ENCODE measurements at places on chromosomes 4 and X.

DNA sequence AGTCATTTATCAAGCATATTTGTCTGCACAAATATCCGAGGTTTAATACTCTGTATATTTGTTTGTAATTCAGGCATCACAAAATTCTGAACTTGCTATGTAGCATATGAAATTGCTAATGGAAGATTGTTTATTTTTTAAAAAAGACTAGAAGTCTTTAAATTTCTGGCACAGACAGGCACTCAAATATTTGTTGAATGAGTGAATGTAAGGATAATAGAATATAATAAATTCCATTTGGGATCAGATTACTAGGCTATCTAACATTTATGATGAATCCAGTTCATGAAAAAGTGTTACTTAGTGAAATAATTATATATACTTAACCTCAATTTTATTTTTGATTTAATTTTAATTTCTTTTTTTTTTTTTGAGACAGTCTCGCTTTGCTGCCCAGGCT lies 30.4 kb upstream of the TEC start:
- no peak for DNase-seq

GRCh38 chrX:14351611-14352303 lies 177.6 kb upstream of the GLRA2 start:
- no peak for DNase-seq

GRCh38 chr4:150037251-150037856 lies 40.9 kb upstream of the DCLK2 start:
- DNase-seq = no peak

DNA sequence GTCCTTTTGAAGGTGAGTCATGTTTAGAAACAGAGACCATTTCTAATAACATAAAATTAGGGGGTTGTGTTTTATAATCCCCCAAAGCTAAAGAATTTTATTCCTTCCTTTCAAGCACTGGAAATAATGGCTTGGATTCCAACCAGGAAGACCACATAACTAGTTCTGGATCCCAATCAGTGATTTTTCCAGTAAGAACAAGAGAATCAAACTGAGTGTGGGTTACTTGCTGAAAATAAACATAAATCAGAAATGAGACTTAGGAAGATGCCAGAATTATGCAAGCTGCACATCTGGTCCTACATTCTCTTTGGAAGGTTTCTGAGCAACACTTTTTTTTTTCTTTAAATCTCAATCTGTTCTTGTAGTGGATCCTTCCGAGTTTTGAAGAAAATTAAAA lies 76.3 kb downstream of the SOWAHB start:
- DNase-seq = no peak

DNA sequence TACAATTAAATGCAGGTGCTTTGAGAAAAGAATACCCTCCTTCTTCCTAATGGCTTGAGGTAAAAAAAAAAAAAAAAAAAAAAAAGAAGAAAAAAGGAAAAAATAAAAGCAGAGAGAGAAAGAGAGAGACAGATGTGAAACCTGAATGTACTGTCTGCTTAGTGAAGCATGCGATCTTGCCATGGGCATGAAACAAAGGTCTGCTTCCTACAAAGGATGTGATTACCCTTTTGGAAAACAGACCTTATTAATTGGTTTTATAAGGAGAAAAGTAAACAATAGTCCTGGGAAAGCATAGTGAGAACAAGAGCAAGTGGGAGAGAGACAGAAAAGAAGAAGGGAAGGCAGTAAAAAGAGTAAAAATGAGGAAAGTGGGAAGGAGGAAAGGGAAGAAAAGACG lies 526.1 kb upstream of the PABPC4L start:
- DNase-seq = no peak

DNA sequence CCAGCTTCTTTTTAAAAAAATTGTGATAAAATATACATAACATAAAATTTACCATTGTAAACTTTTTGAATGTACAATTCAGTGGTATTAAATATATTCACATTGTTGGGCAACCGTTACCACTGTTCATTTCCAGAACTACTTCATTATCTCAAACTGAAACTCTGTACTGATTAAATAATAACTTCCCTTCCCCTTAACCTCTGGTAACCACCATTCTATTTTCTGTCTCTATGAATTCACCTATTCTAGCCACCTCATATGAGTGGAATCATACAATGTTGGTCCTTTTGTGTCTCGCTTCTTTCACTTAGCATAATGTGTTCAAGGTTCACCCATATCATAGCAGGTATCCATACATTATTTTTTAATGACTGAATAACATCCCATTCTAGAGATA lies 8.3 kb downstream of the GPR50 start:
- no peak for DNase-seq

DNA sequence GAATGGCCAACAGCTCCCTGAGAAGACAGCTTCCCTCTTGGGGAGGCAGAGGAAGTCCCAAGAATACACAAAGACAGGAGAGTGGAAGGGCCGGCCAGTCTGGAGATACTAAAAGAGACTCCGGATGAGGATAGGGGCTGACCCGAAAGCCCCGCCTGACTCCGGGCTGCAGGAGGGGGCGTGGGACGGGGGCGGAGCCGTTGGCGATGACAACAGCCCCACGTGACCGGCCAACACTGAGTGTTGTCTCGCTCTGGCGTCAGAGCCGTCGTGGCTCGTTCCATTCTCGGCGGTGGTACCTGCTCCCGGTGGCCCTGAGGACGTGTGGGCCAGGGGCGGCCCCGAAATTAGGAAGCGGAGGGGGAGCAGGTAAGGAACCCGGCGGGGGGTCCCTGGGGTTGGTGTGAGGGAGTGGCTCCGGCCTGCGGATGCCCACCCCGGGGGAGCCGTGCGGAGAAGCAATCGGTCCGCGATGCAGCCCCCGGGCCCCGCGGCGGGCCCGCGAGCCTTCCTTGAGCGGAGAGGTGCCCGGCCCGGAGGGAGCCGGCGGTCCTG lies at the start of gene BEX4:
Gene BEX4 (plus strand): TSS at position 239 of the 555 bp plus-strand sequence. CDS start 1,046 bp downstream, outside the sequence.
- DNase-seq = peak; percentile 69

DNA sequence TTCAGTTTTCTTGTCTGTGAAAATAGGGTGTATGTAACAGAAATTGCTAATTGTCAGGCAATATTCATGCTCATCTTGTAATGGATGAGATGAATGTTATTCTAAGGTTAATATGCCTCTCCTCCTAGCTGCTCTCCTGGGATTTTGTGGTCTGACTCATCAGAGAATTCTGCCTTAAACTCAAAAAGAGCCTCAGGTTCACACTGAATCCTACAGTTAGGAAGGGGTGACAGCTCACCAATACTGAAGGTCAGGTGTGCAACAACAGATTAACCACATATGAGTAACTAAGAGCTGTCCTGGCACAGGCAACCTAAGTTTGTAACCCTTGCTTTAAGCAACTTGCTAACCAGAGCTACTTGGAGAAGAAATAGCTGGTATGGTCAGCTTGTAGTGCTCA lies 197.7 kb downstream of the SPATA18 start:
- no peak for DNase-seq

DNA sequence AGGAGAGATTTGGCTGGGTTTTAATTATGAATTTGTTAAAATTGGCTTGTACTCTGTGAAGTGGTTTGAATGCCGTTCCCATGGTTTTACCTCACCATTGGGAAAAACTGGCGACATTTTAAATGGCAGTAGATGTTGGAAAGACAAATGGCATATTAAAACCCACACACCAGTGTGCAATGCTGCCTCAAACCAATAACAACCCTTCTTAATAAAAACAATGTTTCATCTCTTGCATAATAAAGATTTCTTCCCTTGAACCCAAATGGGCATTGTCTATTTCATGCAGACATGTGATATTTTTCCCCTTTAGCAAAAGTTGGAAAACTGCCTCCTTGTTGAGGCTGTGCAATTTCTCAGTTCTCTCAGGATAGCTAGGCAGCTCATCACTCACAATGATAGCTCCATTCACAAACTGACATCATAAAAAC lies 33.7 kb downstream of the GABRB1 start:
- no peak for DNase-seq

DNA sequence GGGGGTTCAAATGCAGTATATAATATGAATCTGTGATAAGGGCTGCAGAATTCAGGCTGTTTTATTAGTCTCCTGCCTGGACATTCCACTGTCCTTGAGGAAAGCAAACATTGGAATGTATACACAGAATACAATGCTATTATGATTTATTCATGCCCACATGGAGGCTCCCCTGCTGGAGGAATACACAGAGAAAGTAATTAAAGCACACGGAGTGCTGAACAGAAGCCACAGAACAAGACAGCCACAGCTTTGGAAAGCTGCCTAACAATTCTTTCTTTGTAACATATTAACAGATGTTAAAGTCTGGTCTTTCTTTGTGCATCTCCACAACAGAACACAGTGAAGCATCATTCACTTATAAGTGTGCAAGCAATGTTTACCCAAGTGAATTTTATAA lies 155.8 kb downstream of the ARAP2 start:
- no peak for DNase-seq

GRCh38 chr4:105327956-105328355 lies 145.9 kb downstream of the PPA2 start:
- no peak for DNase-seq

DNA sequence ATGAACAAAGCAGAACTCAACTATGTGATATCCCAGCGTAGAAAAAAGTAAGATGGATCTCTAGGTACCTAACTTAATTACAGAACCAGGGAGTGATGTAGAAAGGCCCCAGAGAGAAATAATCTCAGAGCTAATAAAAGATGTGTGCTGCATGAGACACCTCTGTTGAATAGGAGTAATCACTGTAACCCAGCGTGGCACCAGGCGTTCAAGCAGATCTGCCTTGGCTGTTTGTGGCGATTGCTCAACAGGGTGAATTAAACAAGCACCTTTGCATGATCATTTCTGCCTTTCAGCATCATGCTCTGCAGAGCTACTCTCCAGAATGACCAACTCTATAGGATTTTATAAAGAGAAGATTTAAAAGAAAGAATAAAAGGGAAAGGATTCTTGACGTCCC lies 81.7 kb upstream of the KCNIP4 start:
- DNase-seq = no peak

DNA sequence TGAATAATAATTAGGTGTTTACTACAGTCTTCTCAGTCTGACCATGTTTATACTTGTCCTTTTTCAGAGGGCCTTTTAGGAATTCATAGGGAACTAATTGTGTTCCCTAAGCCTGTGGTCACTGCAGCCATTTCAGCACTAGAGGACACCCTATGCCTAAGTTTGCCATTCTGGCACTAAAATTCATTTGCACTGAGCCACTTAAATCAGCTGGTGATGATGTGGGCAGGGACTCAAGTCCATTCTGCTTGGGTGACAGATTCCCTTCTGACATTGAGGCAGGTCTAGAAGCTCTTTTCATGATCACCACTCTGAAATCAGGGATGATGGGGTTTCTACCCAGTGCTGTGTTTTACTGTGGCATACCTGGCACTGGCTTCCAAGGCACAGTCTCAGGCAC lies 1178.9 kb upstream of the DIAPH2 start:
- DNase-seq = no peak

DNA sequence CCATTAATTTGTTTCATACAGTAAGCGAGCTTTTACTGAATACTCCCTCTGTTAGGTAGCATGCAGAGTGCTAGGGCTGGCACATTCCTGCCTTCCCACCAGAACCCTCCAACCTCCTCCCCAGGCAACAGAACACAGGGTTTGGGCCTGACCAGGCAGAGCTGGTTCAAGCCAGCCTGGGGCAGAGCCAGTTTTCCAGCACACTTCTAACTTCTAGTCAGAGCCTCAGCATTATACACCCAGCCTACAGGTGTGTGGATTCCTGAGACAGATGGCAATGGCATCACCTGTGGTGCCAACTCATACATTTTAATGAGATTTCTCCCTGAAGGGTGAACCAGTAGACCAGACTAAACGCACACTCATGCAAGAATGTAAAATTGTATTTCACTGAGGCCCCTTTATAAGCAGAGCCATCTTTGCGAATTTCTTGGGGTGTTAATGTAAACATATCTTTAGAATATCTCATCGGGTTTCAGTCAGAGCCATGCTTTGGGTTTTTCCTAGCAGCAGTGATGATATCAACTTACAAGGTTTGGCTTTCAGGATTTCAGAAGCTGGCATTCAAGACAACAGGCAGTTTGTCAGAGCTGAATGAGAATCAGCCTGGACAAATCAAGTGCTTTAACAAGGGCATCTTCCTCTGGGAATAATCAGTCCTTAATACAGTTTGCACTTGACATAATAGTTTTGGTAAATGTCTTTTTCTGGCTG lies 92.0 kb downstream of the GATB start:
- DNase-seq = no peak

- no peak for DNase-seq
These were observed at the start of gene NMU for GRCh38 chr4:55635741-55636655. NMU (minus strand) TSS chr4:55636298; CDS start chr4:55636192, 106 bp downstream.

DNA sequence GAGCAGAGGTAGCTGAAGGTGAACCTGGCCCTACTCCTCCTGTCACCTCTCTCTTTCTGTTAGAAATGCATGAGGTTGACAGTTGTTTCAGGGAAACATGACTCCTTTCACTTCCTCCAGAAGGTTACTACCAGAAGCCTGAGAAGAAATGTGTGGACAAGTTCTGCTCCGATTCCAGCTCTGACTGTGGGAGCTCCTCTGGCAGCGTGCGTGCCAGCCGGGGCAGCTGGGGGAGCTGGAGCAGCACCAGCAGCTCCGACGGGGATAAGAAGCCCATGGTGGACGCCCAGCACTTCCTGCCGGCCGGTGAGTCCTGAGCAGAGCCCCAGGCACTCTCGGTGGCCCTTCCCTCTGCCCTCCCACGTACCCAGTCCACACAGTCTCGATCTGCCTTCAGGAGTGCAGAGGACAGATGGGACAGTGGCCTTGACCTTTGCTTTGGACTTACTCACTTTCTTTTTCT lies 61.3 kb upstream of the TLR2 start:
- no peak for DNase-seq

DNA sequence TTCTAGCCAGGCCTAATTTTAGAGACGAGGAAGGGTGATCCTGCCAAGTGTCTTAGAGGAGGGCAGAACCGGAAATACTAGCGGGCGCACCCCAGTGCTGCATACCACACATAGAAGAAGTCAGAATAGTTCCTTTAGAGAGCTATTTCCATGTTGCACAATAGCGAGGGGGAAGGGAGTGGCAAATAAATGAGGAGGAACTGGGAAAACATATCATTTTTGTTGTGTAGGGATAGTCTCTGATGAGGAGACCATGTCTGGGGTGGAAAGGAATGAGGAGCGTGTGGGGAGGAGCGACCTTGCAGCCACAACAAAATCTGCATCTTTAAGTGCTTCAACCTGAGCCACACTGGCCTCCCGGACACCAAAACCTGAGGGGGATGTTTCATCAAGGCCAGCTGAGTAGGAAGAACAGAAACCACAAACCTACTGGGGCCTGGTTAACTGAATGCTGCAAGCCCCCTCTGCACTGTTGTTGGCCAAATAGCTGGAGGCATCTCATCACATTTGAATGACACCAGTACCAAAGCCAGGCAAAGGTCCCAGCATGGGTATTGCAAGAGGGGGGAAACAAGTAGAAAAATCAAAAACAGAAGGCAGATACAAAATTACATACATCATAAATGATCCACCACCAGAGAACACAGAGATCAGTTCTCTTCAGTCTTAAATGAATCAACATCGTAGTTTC lies 26.7 kb upstream of the C1QTNF7 start:
- peak; percentile 33 for DNase-seq
